ENCODE measurements at places on chromosomes 1 and 21.

DNA sequence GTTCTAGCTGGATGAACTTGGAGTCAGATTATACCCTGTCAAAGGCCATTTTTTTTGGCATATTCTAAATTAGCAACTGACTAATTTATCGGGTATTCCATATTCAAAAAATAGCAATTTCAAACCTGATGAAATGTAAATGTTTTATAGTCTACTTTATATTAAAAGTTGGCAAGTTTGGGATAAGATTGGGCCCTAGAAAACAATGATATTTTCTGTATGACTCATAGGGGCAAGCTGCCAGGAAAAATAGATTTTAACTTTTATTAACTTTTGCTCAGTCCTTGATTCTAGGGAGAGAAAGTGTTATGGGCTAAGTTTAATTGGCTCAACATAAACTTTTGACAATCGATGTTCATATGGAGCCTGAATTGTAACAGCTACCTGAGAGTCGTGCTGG, 576.9 kb upstream of the B3GALT2 start:
- no peak for DNase-seq

GRCh38 chr1:10513199-10513598, 38.4 kb downstream of the PEX14 start:
- DNase-seq: no peak

GRCh38 chr21:26451081-26451740, 121.9 kb downstream of the CYYR1 start:
- no peak for DNase-seq

GRCh38 chr21:44847261-44848056, 26.0 kb downstream of the PTTG1IP start:
- DNase-seq: no peak

- DNase-seq: peak; percentile 18
Measured at GRCh38 chr1:15065736-15066135, 87.8 kb upstream of the TMEM51 start.

- no peak for DNase-seq
Measured at GRCh38 chr1:24279590-24280232, 39.4 kb upstream of the GRHL3 start.

GRCh38 chr1:109759513-109760334, 4.0 kb downstream of the EPS8L3 start:
- DNase-seq: no peak

DNA sequence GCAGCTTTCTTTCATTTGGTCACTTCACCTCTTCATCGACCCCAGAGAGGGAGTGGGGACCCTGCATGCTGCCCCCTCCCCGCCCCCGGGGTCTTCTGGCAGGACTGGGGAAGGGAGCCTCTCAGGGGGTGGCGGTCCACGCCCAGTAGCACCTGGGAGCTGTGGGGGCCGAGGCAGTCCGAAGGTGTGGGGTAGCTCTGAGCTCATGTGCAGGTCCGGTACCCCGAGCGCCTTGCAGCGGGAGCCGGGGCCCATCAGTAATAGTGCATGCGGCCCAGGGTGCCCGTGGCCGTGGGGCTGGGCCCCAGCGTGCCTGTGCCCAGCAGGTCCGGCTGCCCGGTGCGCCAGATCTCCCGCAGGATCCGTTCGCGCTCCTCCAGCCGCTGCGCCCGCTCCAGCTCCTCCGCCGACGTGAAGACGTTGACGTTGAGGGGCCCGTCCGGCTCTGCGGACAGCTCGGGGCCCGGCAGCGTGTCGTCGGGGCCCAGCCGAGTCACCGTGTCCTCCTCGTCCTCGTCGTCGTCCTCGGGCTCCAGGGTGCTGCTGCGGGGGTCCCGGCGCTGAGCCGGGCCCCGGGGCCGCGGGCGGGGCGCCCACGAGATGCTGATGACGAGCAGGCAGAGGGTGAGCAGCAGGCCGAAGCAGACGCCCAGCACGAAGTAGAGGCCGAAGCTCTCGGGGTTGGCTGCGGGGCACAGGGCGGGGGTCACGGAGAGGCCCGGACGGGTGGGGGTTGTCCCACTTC, 1.2 kb downstream of the EVA1B start:
- DNase-seq: no peak

GRCh38 chr1:100400404-100400803, 48.1 kb downstream of the CDC14A start:
- DNase-seq: peak; percentile 79

DNA sequence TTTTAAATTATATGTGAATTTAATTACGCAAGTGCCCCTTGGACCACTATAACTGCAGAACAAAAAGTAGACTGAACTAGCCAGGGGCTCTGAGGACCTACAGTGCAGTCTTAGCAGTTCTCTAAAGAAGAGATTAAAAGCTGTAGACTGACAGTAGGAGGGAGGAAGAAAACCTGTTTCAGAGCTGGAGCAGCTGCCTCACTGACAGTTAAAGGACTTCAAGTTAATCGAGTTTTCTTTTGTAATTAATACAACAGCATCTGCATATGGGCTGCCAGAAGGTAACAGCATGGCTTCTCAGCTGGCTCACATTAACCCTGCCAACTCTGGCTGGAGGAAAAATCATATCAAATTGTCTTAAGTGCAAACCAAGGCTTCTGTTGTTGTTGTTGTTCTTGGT, 19.9 kb downstream of the DSTYK start:
- no peak for DNase-seq

DNA sequence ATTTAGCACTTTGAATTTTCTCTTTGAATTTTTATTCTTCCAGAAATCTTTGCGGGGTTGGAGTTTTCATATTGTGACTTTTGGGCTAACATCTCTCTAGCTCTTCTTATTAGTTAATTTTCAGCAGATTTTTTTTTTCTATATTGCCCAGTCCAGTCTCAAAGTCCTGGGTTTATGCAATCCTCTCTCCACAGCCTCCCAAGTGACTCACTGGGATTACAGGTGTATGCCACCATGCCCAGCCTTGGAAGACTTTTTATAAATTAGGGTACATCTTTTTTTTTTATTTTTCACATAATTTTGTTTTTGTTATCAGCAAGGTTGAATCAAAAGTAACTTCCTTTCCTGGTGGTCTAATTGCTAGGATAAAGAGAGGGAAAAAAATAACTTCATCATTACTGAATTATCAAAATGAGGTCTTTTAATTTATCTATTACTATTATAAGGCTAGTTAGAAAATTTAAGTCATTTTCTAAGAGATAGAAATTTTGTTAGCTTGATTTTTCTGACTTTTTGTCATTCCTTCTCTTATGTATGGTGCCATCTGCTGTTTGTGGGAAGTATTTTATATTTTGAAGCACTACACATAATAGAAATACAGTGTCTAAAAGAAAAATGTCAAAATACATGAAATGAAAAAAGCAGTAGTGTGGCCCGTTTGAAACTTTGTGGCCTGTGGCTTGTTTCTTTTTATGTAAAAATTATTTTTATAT, 273.4 kb upstream of the CACYBP start:
- peak; percentile 16 for DNase-seq

GRCh38 chr1:24339996-24340395, 20.8 kb downstream of the GRHL3 start:
- DNase-seq: no peak

DNA sequence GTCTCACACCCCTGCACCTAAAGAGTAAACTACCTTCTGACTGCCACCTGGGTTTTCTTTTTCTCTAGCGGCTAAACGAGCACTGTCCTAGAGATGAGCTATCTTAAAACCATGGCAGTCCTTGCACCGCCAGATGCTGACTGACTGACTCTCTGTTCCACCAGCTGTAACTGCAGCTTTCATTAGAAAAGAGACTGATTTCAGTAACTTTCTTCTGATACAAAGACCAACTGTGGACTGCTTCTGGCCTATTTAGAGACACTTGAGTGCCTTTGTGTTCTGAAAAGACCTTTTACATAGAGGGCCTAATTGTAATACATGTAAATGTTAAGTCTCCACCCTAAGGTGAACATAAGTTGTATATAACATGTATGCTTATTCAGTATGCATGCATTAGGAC, 152.5 kb downstream of the DISC1 start:
- DNase-seq: no peak

DNA sequence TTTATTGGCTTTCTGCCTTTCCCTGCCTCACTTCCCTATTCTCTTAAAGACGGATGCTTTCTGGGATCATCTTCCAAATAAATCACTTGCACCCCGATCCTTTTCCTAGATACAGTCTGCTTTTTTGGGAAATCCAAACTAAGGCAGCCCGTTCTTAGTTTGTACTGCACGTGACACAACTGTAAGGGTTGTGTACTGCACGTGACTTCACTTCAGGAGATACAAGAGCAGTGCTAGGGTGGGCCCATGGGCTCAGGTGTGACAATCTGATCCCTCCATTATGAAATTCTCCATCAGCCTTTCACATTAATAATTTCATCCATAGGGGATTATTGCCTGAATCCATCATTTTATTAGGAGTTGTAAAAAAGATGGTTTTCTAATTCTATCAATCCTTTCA, 33.8 kb upstream of the SPOCD1 start:
- no peak for DNase-seq

DNA sequence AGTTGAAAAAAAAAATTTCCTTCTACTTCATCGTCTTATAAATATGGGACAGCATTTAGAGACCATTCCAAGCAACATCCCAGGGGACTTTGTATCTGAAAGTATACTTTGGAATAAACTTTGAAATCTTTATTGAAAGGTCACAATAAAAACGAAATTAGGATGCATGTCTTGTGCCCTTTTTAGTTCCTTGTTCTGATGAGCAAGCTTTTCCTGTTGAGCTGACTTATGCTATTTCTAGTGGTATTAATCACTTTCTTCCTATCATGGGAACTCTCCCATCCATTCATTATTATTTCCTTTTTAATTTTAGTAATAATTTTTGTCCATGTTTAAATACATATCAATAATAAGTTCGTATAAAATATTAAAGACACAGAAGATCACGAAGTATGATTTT, 4.0 kb upstream of the GBP2 start:
- no peak for DNase-seq

GRCh38 chr1:156281281-156281680, 1.3 kb downstream of the SMG5 start:
- peak; percentile 11 for DNase-seq

DNA sequence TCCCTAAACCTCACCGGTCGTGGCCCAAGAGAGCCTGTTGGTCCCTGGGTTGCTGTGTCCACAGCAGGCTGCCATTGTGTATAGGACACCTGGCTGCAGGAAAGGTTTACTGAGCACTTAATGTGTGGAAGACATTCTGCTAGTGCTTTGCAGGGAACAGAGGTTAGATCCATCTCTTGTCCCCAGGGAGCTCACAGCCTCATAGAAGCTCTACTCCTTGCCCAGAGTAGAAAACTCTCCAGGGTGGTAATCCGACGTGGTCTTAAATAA, 16.9 kb upstream of the ALPL start:
- no peak for DNase-seq

- DNase-seq: no peak
Measured at GRCh38 chr21:26528882-26529281, 44.2 kb downstream of the CYYR1 start.

- DNase-seq: no peak
Measured at GRCh38 chr1:39648496-39648895, 9.1 kb upstream of the HEYL start.

DNA sequence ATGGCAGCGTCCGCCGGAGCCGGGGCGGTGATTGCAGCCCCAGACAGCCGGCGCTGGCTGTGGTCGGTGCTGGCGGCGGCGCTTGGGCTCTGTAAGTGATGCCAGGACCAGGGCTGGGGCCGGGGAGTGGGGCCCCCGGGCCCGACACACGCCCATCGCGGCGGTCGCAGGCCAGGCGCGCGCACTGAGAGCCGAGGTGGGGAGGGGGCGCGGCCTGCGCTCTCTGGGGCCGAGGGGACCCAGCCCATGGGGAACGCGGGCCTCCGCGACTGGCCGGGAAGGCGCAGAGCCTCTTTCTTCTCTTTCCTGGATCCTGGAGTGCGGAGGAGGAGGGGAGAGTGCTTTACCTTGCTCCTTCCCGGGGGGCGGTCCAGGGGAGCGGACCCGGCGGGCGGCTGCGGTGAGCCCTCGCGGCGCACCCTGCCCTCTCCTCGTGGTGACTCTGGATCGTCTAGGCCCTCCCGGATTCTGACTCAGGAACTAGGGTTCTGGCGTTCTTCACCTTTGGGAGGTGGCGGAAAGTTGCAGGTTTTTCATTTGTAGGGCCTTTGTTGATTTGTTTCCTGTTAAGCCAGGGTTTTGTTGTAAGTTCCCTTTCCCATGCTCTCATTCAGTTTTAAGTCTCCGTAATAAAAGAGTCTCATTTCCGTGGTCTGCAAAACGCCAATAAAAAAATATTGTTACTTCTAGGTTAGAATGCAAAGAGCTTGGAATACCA, 529 bp downstream of the MPZL1 start:
- peak; percentile 18 for DNase-seq

Data from CD4-positive, alpha-beta T cell treated with Interleukin-1 beta for 1 hour (primary cell).